Vagina (tissue), 2 donors: ENCODE measurements at places on chromosomes 4 and X.

- no peak for DNase-seq
Measured at GRCh38 chrX:28127662-28128061, 146.4 kb upstream of the DCAF8L1 start.

DNA sequence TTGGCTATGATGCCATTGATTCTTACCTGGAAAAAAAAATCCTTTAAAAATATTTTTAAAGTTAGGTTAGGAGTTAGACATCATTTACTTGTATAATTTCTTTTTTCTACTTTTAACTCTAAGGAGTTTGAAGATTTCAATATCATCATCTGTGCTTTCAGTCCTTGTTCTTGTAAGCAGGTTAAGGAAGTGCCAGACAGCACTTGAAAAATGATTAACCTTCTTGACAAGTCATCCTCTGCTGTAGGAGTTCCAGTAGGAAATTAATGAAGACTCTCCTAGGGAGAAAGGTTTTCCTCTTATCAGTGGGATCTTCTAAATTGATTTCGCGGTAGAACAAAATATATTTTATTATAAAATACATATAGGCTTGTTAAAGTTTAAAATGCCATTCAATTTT, 29.1 kb upstream of the ANAPC4 start:
- no peak for DNase-seq

DNA sequence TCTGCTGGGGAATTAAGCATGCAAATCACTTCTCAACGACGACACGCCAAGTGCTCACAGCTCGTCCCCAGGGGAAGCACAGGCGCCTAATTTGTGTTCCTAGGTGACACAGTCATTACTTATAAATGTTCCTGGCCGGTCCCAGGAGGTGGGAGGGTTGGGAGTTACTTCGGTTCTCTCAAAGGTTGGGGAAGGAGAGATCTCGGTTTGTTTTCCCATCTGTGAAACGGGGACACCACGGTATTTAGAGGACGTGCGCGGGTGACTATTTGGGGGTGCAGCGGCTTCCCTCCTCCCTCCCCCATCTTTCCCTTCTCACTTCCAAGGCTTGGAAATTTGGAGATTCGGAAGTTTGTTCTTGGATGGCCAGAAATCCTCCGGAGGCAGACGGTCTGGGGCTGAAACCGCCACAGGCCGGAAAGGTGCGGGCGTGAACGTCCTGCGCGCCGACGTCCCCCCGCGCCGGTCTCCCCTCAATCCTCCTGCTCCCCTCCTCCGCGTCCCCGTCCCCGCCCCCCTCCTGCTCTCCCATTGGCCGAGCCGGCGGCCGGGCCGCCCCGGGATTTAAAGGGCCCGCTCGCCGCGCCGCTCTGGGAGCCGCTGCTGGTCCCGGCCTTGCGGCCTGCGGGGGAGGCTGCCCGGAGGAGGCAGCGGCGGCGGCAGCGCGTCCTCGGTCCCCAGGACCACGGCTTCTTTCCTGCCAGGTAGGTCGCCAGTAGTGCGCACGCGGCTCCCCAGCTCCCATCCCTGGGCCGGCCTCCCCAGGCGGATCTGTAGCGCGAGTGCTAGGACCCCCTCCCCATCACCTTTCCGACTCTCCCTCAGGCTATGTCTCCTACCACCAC, at the start of gene PORCN:
Gene PORCN (plus strand): TSS at position 593 of the 845 bp plus-strand sequence. CDS start 829 bp downstream, outside the sequence.
- no peak for DNase-seq

DNA sequence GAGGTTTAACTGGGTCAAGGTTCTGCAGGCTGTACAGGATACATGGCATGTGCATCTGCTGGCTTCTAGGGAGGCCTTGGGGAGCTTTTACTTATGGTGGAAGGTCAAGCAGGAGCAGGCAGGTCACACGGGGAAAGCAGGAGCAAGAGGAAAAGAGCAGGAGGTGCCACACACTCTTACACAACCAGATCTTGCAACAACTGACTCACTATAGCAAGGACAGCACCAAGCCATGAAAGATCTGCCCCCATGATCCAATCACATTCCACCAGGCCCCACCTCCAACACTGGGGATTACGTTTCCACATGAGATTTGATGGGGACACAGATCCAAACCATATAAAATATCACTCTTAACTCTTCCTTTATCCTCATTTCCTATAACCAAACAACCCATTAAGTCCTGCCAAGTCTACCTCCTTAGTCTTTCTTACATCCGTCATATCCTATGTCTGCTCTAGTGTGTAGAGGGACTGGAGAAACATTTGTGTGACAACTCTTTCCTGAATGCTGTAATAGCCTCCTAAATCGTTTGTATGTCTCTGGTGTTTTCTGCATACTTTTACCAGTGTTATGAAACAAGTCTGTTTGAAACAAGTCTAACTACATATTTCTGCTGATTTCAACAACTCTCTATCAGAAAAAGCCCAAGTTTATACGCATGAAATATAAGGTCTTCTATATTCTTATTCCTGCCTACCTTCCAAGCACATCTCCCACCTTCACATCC, 8.3 kb upstream of the RAP2C start:
- no peak for DNase-seq

DNA sequence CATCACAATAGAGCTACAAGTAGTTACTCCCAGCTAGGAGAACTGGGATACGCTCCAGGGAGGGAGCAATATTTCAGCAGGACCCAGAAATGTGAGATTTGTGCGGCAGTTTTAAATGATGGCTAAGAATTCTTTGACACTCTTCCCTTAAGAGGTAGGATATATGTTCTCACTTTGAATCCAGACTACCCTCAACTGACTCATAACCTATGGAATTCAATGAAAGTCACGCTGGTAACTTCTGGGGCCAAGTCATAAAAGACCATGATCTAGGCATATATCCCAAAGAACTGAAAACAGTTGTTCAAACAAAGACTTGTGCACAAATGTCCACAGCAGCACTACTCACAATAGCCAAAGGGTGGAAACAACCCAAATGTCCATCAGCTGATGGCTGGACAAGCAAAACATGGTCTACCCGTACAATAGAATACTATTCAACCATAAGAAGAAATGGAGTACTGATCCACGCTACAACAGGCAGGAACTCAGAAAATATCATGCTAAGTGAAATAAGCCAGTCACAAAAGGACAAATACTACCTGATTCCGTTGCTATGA, 10.5 kb downstream of the CD99L2 start:
- DNase-seq: no peak

DNA sequence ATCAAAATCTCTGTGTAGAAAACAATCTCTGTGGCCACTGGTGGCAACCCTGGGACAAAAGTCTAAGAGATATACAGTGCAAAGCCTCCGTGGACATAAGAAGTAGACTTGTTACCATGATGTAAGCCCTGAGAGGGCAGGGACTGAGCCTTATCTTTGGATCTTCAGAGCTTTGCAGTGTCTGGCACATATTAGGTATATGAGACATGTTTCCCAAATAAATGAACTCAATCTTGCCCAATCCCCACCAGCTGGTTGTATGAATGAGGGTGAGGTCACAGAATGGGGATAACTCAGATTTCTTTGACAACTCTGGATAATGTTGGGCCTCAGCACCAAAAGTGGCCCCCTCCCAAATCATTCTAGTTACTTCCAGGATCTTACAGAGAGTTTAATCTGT, 511.4 kb upstream of the DIPK2B start:
- no peak for DNase-seq

DNA sequence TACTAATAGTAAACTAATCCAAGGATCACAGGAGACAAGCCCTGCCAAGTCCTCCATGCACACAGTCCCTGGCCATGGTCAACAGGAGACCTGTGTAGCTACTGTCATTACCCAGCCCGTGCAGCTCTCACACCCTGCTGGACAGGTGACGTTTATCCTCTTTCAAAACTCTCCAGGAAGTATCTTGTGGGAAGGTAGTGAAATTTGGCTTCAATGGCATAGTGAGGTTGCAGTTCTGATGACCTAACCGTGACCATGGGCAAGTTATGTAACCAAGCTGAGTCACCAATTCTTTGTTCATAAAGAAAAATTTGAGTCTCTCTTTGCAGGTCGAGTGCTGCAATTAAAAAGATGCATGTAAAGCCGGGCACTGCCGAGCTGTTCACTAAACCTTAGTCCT, 11.3 kb upstream of the SLC2A9 start:
- no peak for DNase-seq

GRCh38 chr4:41423117-41423516, 114.8 kb upstream of the LIMCH1 start:
- DNase-seq: no peak

GRCh38 chr4:187576751-187577150, 418.8 kb upstream of the ZFP42 start:
- DNase-seq: no peak

GRCh38 chrX:150845091-150845490, 53.4 kb downstream of the CD99L2 start:
- no peak for DNase-seq

DNA sequence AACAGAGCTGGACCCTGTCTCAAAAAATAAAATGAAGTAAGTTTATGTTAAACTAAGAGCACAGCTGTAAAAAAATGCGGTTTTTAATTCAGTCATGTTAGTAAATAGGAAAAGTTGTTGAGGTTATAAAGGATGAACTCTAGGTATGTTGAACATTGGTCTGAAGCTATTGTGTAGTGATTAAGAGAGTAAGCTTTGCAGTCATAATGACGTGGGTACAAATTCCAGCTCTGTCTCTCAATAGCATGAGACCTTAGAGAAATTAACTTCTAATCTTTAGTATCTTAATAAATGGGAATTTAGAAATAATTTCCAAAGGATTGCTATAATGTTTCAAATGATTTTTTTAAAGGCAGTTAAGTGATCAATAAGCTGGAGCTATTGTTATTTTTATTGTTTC, 2.9 kb upstream of the YTHDC1 start:
- DNase-seq: no peak

GRCh38 chr4:57854748-57855147, 744.6 kb upstream of the IGFBP7 start:
- no peak for DNase-seq

GRCh38 chrX:78307665-78308064, 19.7 kb downstream of the CYSLTR1 start:
- no peak for DNase-seq

GRCh38 chrX:52420824-52421443, 52.1 kb downstream of the XAGE2 start:
- no peak for DNase-seq

GRCh38 chr4:166034965-166035364, 161.9 kb downstream of the TLL1 start:
- no peak for DNase-seq

GRCh38 chrX:31421441-31421840, 349.6 kb upstream of the FTHL17 start:
- DNase-seq: no peak

DNA sequence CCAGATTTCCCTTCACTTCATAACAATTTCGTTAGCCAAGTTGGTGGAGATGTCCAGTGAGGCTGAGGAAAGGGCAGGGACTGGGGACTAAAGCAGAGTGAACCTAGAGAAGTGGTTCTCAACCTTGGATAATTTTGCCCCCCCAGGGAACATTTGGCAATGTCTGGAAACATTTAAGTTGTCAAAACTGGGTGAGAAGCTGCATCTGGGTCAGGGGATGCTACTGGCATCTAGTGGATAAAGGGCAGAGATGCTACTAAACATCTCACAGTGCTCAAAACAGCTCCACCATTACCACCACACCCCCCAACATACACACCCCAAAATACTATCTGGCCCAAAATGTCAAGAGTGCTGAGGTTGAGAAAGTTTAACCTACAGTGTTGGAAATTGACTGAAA, 32.0 kb upstream of the FGF16 start:
- no peak for DNase-seq

DNA sequence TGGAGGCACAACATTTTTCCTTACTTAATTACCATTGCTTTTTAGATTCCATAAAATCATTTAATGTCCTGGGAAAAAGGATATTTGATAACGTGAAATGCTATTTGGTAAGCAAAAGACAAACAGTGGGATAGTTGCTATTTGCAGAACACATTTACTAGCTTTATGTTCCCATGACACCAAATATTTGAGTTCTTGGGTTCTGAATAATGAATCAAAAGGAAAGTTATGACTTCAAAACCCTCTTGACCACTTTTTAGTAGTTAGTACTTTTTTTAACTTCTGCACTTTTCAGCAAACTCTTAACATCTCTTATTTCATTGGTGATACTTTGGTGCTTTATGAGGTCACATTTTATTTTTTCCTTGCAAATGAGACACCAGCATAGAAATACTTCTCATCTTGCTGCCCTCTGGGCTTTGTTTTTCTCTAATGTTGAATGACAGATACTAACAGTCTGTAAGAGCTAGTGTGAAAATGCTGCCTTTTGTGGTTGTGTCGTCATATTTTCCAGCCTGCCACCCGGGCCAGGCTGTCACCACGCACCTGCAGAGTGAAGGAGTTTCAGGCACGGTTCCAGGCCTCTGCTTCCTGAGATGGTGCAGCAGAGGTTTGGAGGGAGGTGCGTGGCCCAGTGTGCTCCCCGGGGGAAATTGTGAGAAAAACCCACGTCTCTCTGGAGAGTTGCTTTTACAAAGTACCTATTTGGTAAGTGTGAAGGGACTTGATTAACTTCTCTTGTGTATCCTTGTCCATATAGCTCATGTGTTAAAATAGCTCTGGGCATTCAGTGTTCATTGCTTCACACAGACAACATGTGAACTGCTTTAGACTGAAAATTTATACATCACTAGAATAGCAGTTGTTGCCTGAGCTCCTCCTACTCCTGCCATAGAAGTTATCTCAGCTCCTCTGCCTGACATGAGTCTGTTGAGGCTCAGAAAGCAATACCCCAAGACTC, 34.7 kb downstream of the MSL3 start:
- DNase-seq: no peak

DNA sequence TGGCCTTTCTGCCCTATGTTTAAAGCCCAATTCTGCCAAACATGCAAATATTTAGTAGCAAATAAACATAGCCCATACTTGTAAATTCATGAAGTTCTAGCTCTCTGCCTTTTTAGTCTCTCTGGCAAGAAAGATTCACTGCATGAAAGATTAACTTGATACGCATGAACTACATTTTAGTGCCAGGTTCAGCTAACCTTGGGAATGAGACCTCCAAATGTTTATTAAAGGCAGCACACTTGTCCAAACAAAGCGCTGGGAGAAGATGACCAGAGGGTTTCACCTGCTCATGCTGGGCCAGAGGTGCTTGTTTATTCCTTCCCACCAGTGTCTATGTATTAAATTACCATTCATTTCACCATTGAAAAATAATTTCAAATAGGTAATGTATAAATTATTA, 44.5 kb upstream of the IL1RAPL1 start:
- DNase-seq: no peak

DNA sequence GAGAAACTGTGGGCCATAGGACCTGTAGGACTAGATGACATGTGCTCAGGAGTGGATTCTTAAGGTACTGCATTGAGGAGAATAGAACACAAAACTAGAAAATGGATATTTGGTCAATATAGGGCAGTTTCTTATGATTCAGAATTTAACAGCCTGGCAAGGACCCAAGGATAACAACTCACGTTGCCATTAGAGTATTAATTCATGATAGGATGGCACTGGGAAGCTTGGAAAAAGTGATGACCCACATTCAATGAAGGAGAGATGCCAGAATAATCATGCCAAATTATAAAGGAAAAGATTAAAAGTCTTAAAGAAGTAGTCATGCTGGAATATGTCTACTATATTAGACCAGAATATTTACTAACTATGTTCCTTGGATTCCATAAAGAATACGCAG, 594.5 kb downstream of the ANKRD50 start:
- DNase-seq: no peak

- no peak for DNase-seq
Measured at GRCh38 chr4:20878806-20879205, 178.5 kb downstream of the PACRGL start.
